Gastrocnemius medialis (tissue), 4 donors: ENCODE measurements at places on chromosomes 7 and 10. TPM values are rescaled to one million over a fixed set of nuclear protein-coding genes. Genes with fewer than 3 reads are reported as not detected.

TUBB8 gene
- not detected for total RNA-seq

PVRIG gene
- not detected for total RNA-seq

SOSTDC1 gene
- not detected for total RNA-seq

LIPF gene
- total RNA-seq, result not detected

UNCX gene
- total RNA-seq, result not detected

HOGA1 gene
- total RNA-seq, result 7.2 TPM

ZNF488 gene
- not detected for total RNA-seq

PLXNA4 gene
- total RNA-seq, result 0.53 TPM
